Osteocyte (in vitro differentiated cells): ENCODE measurements at places on chromosomes 11 and 22. TPM values are rescaled to one million over a fixed set of nuclear protein-coding genes. Genes with fewer than 3 reads are reported as not detected.

OR5A1 gene
- not detected in 2 replicates for total RNA-seq

- no peak overlapping the region for H3K4me3 ChIP-seq
- no peaks in the 10 kb centered on the region for H3K4me1 ChIP-seq
- peaks cover 60% of the 10 kb centered on the region for H3K27me3 ChIP-seq
- H3K36me3 ChIP-seq: no peaks in the 10 kb centered on the region
- DNase-seq: no peak
Observed at GRCh38 chr11:2248762-2249161, 21.6 kb downstream of the ASCL2 start.

GRCh38 chr11:108970221-108970991 is 305.5 kb downstream of the DDX10 start:
- peaks cover 11% of the 10 kb centered on the region for H3K4me1 ChIP-seq
- H3K27ac ChIP-seq: no peak overlapping the region
- no peak overlapping the region for H3K4me3 ChIP-seq
- no peaks in the 10 kb centered on the region for H3K27me3 ChIP-seq
- DNase-seq: no peak

OR52R1 gene
- not detected in 2 replicates for total RNA-seq

DNA sequence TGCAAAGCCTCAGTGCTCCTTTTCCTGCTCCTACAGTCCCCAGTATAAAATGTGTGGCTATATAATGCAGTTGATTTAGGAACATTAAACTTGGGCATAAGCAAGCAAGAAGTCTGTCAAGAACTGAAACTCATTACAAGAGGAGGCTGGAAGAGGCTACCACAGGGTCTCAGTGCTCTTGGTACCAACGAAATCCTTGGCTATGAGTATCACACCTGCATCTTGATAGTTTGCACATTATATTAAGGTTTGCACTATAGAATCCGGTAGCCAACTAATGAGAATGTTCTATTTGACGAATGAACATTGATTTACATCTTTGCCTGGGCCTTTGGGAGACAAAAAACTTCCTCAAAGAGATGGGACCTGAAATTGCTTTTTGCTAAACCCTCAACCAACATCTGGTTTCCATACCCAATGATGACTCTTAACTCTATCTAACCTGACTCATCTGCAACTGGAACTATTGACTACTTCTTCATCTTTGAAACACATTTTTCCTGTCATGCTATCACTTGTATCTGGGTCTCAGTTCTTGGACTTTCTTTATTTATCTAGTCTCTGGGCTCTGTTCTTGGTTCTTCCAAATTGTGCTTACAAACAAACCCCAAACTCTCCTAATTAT is 207.2 kb upstream of the CTSC start:
- peaks cover 38% of the 10 kb centered on the region for H3K27me3 ChIP-seq
- no peak overlapping the region for H3K4me3 ChIP-seq
- no peak overlapping the region for H3K27ac ChIP-seq
- H3K36me3 ChIP-seq: no peaks in the 10 kb centered on the region
- peaks cover 5% of the 10 kb centered on the region for H3K4me1 ChIP-seq
- DNase-seq: no peak

GRCh38 chr11:954392-955153 is 28.9 kb downstream of the AP2A2 start:
- no peaks in the 10 kb centered on the region for H3K27me3 ChIP-seq
- DNase-seq: no peak
- H3K4me1 ChIP-seq: peaks cover 32% of the 10 kb centered on the region
- H3K27ac ChIP-seq: peak overlapping the region; percentile 36
- H3K4me3 ChIP-seq: no peak overlapping the region

MMP8 gene
- total RNA-seq: not detected in 2 replicates

FAM181B gene
- 0.26 and 0.35 TPM in 2 replicates for total RNA-seq

DNA sequence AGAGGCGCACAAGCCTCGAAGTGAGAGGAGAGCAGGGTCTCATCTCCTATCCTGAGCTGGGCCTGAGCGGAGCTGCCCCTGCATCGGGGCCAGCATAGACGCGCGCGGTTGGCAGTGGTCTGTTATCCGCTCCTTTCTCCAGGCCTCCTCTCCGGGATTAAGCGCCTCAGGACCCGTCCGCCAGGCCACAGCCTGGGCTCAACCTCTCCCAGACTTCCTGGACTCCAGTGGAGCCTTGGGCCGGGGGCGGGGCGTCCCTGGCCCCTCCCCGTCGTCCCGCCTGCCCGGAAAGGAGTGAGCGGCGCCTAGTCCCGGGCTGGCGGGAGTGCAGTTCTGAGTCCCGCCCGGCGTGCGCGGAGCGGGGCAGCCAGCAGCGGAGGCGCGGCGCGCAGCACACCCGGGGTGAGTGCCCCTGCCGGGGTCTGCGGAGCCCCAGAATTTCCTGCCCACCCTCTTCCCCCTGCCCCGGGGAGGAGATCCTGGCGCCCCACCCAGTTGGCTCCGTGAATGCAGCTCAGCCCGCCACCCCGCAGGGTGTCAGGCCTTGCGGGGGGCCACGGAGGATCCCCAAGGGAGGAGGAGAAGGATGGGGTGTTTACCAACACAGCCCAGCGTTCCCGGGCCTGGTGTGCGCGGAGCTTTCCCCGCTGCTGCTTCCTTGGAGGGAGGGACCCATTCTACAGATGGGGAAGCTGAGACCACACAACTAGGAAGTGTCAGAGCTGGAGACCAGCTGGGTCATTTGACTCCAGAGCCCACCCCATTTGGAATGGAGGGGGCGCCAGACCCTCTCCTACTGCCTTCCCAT is at the start of gene TCIRG1:
TSS of gene TCIRG1 (plus strand) at position 308 of the 808 bp plus-strand sequence. CDS start 2,247 bp downstream, outside the sequence.
- peaks cover 2% of the 10 kb centered on the region for H3K36me3 ChIP-seq
- H3K27ac ChIP-seq: peak within 1 kb of the TSS; percentile 84
- H3K4me1 ChIP-seq: peaks cover 35% of the 10 kb centered on the region
- H3K27me3 ChIP-seq: no peaks in the 10 kb centered on the region

GALNT18 gene
- total RNA-seq: 39.8 and 42.5 TPM in 2 replicates

RAB39A gene
- total RNA-seq: not detected in 2 replicates

PDE2A gene
- total RNA-seq: not detected in 2 replicates

DDIAS gene
- total RNA-seq: 2.5 and 2.9 TPM in 2 replicates

DSCAML1 gene
- total RNA-seq: not detected in 2 replicates

DNA sequence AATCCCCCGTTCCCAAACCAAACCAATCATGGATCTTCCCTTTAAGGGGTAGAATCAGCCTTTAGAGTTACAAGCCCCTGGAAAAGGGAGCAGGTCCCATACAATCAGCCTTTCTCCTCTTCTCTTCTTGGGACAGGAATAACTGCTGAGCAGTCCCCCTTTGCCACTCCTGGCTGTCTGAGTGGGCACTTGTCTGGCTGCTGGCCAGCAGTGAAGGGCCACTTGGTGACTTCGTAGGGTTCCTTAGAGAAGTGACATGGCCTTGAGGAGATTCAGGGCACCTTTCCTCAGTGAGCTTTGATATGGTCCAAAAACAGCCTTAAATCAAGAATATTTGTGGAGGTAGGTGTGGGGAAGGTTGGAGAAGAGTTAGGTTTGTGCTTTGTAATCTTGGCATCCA is 53.5 kb upstream of the HORMAD2 start:
- H3K36me3 ChIP-seq: peaks cover 48% of the 10 kb centered on the region
- no peak overlapping the region for H3K4me3 ChIP-seq
- no peak overlapping the region for H3K27ac ChIP-seq
- DNase-seq: no peak

HEPN1 gene
- total RNA-seq: not detected in 2 replicates

DNA sequence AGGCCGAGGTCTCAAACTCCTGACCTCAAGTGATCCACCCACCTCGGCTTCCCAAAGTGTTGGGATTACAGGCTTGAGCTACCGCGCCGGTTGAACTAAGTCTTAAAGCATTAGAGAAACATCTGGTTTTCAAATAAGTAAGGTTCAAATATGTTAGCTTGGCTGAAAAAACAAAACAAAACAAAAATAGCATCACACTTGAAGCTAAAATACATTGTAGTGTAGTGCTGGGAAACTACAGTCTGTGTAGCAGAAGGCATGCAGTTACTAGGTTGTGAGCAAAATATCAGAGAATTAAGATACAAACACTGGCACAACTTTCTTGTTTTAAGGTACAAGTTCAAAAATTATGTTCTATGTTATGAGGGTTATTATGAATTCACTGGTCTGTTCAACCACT is 224.8 kb upstream of the CHORDC1 start:
- no peak overlapping the region for H3K4me3 ChIP-seq
- H3K27me3 ChIP-seq: peaks cover 2% of the 10 kb centered on the region
- H3K27ac ChIP-seq: no peak overlapping the region
- H3K36me3 ChIP-seq: no peaks in the 10 kb centered on the region
- no peaks in the 10 kb centered on the region for H3K4me1 ChIP-seq

GRCh38 chr11:118889797-118890196 is 6.1 kb downstream of the CXCR5 start:
- no peaks in the 10 kb centered on the region for H3K27me3 ChIP-seq
- peaks cover 50% of the 10 kb centered on the region for H3K4me1 ChIP-seq
- peaks cover 2% of the 10 kb centered on the region for H3K36me3 ChIP-seq
- H3K27ac ChIP-seq: peak overlapping the region; percentile 63

DNA sequence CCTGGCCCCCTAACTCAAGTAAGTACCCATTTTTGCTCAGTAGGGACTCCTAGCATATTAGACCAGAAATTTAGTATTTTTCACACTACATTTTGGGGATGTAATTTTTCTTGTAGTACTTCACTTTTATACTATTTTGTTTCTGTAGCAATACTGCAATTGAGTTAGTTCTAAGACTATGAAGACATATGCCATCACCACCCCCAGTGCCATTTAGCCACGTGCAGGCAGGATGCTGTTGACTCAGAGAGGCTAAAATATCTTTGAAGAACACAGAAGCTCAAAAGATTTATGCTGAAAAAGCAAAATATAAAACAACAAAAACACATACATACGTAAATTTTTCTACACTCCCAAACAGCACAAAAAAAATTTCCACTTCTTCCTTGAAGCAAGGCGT is 29.1 kb upstream of the DLAT start:
- no peaks in the 10 kb centered on the region for H3K27me3 ChIP-seq
- H3K27ac ChIP-seq: no peak overlapping the region
- no peak for DNase-seq
- H3K36me3 ChIP-seq: peaks cover 14% of the 10 kb centered on the region
- no peak overlapping the region for H3K4me3 ChIP-seq

GRCh38 chr22:20267441-20268278 is 458 bp downstream of the RTN4R start:
- peaks cover 16% of the 10 kb centered on the region for H3K4me1 ChIP-seq
- peak overlapping the region; percentile 45 for H3K4me3 ChIP-seq
- H3K27ac ChIP-seq: no peak overlapping the region
- no peaks in the 10 kb centered on the region for H3K27me3 ChIP-seq
- no peaks in the 10 kb centered on the region for H3K36me3 ChIP-seq
- DNase-seq: no peak

GRCh38 chr11:67056267-67057204 is at the start of gene RHOD:
RHOD (plus strand) TSS chr11:67056847; CDS start chr11:67056903, 56 bp downstream.
- no peaks in the 10 kb centered on the region for H3K36me3 ChIP-seq
- no peak for DNase-seq
- H3K27me3 ChIP-seq: no peaks in the 10 kb centered on the region
- no peak within 1 kb of the TSS for H3K27ac ChIP-seq
- H3K4me3 ChIP-seq: peak within 1 kb of the TSS; percentile 73
- H3K4me1 ChIP-seq: peaks cover 12% of the 10 kb centered on the region
